Caki2 (cell line): ENCODE measurements at places on chromosomes 5 and 9. TPM values are rescaled to one million over a fixed set of nuclear protein-coding genes. Genes with fewer than 3 reads are reported as not detected.
A peak's percentile ranks its signal among the peaks of the same experiment; 100 is the strongest.

DNA sequence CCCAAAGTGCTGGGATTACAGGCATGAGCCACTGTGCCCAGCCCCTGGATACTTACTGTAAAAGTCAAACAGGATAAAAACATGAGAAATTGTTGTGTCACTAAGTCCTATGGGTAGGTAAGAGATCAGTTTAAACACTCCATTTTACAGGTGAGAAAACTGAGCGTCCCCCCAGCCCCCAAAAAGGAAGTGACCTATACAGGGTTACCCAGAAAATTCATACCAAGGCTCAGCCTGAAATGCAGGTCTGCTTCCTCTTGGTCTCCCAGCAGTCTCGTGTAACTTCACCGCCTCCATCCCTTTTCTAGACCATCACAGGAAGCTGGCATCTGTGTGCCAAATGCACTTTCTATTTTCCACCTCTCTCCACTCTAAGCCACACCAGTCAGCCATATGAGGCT, 57.2 kb downstream of the TMOD1 start:
- DNase-seq: no peak

Gene PCDHGA4
- not detected in 2 replicates for total RNA-seq

Gene TLN1
- total RNA-seq: 106 and 122 TPM in 2 replicates

Gene SLC34A3
- total RNA-seq: not detected in 2 replicates

GRCh38 chr9:95505717-95506427, 10.9 kb downstream of the PTCH1 start:
- peak; percentile 55 for DNase-seq

Gene KDM3B
- 16.8 and 16.9 TPM in 2 replicates for total RNA-seq

GRCh38 chr5:52837591-52838001, 49.9 kb downstream of the ITGA1 start:
- peak; percentile 22 for DNase-seq

- DNase-seq: no peak
Measured at GRCh38 chr9:81826517-81826906, 101.7 kb upstream of the SPATA31D4 start.

- DNase-seq: no peak
Measured at GRCh38 chr9:18660001-18660400, 186.0 kb downstream of the ADAMTSL1 start.

DNA sequence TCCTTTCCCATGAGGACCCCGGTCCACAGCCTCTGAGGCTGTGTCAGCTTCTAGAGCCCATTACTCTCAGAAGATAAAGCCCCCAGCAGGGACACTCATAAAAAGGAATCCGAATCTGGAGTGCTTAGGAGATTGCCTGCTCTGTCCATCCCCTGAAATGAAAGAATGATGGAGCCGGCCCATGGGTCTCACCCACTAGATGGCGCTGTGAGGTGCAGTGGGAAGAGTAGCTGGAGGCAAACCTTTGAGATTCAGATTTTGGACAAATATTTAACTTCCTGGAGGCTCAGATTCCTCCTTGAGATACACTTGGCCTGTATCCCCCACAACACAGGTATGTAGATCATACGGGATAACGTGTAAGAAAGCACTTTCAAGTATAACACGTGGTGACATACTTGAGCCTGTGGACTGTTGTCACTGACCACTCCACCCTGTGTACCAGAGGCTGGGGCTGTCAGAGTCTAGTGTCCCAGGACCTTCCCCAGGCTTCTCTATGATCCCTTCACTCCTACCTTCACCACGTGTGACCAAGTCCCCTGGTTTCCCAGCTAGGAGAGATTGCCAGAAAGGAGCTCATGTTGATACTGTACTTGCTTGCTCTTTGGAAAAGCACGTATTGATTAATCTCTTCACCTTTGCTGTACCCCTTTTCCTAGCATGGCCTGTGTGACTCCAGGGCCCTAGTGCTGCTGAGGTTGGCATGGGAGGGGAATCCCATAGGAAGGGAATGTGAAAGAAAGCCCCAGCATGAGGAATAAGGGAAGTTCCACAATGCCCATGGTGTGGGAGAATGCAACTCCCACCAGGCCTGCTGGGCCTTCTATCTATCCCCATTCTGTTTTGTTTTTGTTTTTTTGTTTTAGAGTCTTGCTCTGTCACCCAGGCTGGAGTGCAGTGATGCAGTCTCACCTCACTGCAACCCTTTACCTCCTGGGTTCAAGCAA, 32.1 kb downstream of the TRMO start:
- DNase-seq: no peak

DNA sequence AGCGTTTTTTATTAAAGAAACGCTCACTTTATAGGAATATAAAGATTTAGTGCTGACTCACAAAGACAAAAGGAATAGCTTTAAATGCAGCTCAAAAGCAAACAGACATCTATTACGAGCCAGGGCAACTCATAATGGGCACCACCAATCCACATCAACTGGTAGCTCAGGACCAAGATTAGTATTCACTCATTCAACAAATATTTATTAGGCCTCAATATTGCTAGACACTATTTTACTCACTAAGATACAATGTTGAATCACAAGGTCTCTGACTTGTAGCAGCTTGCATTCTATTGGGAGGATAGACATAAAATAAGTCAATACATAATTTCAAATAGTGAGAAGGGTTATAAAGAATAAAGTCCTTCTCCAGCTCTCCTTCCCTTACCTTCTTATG, 8.0 kb upstream of the MAN2A1 start:
- no peak for DNase-seq

- no peak for DNase-seq
Measured at GRCh38 chr9:113026200-113026599, 14.2 kb upstream of the ZNF883 start.

- DNase-seq: no peak
Measured at GRCh38 chr5:124454081-124454480, 292.4 kb downstream of the ZNF608 start.

DNA sequence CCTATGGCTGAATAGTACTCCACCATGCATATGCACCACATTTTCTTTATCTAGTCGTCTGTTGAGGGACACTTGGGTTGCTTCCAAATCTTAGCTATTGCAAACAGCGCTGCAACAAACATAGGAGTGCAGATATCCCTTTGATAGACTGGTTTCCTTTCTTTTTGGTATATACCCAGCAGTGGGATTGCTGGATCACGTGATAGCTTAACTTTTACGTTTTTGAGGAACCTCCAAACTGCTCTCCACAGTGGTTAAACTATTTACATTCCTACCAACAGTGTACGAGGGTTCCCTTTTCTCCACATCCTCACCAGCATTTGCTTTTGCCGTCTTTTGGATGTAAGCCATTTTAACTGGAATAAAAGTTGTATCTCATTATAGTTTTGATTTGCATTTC, 142.6 kb downstream of the TARS1 start:
- DNase-seq: no peak

Gene MARCOL
- total RNA-seq: not detected in 2 replicates

- no peak for DNase-seq
Measured at GRCh38 chr5:148352696-148353095, 17.3 kb downstream of the SPINK9 start.

DNA sequence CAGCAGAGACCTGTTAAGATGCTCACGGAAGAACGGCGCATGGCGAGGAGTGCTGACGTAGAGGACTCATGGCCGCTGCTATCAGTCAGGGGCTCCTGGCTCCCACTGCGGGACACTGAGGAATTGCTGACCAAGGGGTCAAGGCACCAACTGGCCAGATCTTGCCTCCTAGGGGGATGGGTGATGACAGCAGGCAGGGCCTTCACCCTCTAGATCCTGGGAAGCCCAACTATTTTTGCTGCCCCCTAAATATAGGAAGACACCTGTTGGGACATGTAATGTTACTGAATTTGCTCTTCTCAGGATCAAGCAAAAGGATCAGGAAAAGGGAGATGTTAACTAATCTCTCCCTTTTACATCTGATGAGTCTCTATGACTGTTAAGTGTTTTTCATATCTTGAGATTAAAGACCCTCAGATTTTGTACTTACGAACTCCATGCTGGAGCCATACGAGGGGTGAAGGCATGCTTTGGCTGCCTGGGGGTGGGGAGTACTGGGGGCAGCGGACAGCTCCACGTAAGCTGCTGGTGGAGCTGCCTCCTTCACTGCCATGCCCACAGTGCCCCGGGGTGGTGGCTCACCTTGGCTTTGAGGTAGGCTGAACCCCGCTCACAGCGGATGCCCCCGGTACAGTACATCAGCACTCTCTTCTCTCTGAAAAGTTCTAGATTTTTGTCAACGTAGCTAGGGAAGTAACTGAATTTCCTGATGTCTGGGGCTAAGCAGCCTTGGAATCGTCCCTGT, 28.1 kb downstream of the TSTD2 start:
- DNase-seq: no peak

- DNase-seq: no peak
Measured at GRCh38 chr5:130836729-130837649, 328.1 kb downstream of the HINT1 start.

- DNase-seq: no peak
Measured at GRCh38 chr9:76699971-76700370, 64.3 kb upstream of the PCA3 start.

GRCh38 chr5:129461711-129462332, 1.7 kb downstream of the ADAMTS19 start:
- DNase-seq: no peak

GRCh38 chr5:129400395-129400983, 59.6 kb upstream of the ADAMTS19 start:
- DNase-seq: peak; percentile 8

Gene SPATA24
- 2.5 and 12.8 TPM in 2 replicates for total RNA-seq

DNA sequence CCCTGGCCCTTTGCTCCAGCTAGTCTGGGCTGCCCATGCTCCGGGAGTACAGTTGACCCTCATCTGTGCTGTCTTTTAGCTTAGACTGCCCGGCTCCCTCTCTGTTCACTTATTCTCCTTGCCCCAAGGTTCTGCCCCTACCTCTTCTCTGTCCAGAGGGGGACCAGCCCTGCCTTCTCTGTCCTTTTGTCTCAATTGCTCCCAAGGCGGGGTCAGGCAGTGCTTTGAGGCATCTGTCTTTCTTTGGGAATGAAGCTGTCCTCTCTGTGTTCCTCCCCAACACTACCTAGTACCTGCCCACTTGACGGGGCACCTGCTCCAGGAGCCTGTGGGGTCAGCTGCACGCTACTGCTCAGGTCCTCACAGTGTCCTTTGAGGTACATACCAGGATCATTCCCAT, 59.3 kb downstream of the PSD2 start:
- DNase-seq: no peak

Gene APBA1
- total RNA-seq: 0.55 and 6.5 TPM in 2 replicates

Gene RCL1
- total RNA-seq: 5.0 and 7.4 TPM in 2 replicates

DNA sequence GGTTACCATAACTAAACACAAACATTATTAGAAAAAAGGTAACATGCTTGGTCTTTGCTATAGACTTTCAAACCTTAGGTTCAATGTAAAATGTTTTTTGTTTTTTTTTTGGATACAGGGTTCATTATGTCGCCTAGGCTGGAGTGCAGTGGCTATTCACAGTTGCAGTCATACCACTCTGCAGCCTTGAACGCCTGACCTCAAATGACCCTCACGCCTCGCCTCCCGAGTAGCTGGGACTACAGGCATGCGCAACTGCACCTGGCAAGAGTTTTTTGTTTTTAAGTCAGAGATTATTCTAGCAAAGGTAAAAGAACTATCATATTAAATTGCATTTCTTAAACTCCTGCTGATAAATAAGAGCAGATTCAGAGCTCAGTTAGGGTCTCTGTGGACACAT, 55.1 kb upstream of the NR5A1 start:
- DNase-seq: no peak

Gene LCN12
- total RNA-seq: not detected in 2 replicates

- DNase-seq: no peak
Measured at GRCh38 chr9:4306066-4306776, 6.4 kb upstream of the GLIS3 start.

Gene SCGB3A2
- total RNA-seq: not detected in 2 replicates

Gene ZNF454
- not detected in 2 replicates for total RNA-seq

- no peak for DNase-seq
Measured at GRCh38 chr5:32258424-32258823, 54.3 kb downstream of the MTMR12 start.

DNA sequence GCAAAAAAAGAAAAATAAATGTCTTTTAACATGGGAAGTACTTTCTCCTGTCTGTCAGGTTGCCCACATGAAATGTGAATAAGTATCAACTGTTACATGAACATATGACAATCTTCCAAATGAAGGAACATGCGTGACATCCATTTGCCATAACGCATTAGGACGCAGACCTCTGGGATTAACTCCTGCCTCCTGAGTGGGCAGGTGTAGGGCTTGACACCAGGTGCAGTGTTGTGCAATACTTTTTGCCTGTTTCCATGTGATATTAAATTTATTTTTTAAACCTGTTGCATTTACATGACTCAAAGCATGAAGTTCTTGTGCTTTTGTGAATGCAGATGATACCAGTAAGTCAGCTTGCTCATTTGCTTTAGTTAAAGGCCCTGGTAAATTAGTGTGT, 8.7 kb upstream of the TMEM141 start:
- DNase-seq: no peak

DNA sequence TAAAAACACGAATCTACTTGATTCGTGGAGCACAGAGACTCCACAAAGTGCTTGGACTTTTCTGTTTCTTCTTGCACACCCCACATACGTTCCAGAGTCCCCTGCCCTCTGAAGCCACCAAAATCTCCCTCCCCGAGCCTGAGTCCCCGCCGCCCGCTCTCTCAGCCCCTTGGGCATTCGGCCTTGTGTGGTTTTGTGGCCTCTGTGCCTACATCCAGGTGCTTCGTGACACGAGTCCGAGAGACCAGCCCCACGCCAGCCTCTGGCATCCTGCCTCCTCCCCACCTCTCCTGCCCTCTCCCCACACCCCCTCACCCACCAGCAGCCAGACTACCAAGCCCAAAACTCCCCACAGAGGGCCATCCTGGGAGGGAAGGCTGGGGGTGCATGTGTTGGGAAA, 87.8 kb upstream of the PPP1R26 start:
- DNase-seq: no peak

DNA sequence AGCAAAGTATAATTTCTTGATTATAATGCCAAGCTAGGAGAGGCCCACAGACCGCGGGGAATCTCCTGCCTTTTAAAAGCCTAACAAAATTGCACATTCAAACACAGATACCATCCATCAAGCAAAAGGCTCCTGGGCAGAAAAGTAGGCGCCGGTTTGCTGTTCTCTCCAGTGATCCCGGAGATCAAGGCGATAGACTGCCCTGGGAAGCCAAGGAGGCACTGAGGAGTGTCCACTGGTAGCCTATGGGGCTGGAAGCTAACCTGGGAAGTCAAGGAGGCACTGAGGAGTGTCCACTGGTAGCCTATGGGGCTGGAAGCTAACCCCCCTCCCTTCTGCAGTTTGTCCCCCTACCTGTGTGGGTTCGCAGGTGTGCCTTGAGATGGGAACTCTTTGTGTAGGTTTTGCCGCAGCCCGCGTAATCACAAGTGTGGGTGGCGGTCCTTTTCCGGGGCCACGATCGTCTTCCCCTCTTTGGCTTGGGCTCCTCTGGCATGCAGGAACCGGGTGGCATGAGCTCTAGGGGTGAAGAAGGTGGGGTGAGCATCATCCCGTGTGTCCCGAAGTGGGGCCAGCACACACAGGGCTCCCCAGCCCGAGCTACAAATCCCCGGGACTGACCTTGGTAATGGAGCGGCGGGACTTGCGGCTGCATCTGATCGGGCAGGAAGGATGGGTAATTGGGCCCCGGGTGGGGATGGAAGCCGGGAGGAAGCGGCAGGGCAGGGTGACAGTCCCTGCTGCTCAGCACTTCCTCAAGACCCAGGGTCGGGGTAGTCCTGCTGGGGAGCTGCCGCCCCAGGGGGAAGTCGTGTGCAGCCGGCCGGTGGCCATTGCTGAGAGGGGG, 2.7 kb downstream of the KLF4 start:
- DNase-seq: no peak

- no peak for DNase-seq
Measured at GRCh38 chr5:171459839-171460238, 40.4 kb downstream of the FGF18 start.
